Eye (tissue), 1 donor: ENCODE measurements at places on chromosomes 5 and 9.

GRCh38 chr5:118776755-118777154, 211.6 kb downstream of the DTWD2 start:
- DNase-seq, result no peak

DNA sequence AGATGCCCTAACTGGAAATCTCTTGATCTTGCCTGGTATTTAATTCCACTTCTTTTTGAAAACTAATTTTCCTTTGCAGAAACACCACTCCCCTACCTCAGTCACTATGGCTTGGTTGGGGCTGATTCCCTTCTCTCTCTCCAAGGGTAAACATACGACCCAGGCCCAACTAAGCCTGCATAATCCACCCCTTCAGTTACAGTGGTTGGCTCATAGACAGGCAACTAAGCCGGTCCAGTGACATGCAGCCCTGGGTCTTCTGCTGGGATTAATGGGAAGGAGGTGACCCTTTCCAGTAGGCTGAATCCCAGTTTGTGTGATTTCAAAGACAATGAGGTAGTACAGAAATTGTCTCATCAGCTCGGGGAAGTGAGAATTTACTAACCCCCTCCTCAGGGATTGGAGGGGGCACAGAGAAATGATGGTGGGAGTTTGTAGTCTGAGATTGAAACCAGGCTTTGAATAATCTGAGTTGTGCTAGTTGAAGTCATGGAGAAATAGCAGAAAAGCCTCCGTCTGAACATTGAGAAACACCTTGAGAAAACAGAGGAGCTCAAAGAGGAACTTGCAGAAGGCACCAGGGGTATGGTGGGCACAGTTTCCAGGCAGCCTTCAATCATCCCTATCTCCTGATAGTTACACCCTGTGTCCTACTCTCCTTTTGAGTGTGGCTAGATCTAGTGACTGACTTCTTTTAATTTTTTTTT, 148.9 kb downstream of the GCNT1 start:
- DNase-seq, result no peak

GRCh38 chr5:136886608-136887007, 521.3 kb upstream of the TRPC7 start:
- peak; percentile 24 for DNase-seq

DNA sequence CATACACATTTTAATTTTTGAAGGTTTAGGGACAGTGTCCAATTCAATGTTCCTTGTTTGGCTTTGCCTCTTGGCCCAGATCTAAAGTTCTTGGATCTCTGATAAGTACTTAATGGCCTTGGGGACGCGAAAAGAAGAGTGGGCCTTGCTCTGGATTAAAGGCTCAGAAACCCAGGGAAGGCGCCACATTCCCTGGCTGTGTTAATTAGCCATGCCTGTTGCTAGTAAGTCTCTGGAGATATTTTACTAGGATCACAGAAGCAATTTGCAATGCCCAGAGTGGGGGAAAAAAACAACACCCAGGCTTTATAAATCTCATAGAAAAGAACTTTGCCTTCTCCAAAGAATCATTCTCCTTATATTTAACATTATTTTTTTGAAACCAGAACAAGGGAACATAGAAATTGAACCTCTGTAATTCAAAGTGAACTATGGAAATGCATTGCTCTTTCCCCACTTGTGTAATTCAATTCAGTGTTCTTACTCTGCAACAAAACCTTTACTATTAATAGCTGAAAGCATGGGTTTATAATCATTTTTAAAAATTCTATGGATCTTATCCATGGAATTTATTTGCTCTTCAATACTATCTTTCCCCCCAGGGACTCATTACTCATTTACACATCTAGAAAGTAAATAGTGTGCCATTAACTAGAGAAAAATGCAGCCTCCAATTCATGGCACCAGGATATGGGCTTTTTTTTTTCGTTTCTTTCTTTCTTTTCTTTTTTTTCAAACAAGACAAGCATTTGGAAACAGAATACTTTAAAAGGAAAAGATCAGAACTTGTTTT, 172.2 kb upstream of the ANKRD55 start:
- no peak for DNase-seq

DNA sequence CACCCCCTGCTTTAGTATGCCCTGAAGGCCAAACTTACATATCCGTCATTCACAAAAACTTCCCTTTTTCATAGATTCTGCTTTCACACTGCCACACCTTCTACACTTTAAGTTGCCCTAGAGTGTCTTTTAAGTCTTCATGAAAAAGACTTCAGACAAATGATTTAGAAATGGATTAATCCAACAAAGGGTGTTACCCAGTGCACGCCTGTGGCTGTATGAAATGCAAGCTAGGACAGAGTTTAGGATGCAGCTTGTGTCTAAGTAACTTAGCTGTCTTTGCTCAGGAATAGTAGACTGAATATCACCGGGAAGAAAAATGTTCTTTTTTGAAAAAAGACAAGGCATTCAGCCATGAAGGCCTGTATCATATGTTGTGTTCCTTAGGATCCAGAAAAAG, 210.0 kb downstream of the MPDZ start:
- no peak for DNase-seq

GRCh38 chr5:167152561-167152960, 1138.9 kb upstream of the WWC1 start:
- no peak for DNase-seq

- DNase-seq, result no peak
Measured at GRCh38 chr9:113617550-113617949, 154.0 kb downstream of the RGS3 start.

GRCh38 chr5:93715761-93716160, 25.6 kb downstream of the POU5F2 start:
- DNase-seq, result no peak

- no peak for DNase-seq
Measured at GRCh38 chr5:157592594-157592993, 17.0 kb upstream of the ADAM19 start.

DNA sequence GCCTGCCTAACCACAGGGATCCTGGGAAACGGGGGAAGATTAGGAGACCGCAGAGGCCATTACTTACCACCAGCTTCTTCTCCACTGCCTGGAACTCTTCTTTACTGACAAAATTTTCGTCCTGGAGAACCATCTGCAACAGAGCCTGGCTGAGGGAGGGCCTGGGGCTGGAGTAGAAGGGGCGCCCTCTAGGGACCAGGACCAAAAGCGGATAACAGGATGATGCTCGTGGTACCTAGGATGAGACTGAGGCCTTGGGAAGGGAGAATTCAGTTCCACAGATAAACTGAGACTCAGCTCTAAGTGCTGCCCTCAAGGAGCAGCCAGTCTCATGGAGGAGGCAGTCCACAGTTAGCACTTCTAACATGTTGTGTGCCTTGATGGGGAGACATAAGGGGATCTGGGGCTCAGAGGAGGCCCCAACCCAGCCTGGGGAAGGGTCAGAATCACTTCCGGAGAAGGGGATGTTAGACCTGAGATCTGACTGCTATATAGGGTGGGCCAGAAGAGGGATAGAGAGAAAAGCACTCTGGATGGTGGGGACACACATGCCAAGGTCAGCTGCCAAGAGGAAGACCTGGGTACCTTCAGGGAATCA, 1.2 kb downstream of the SPATA24 start:
- DNase-seq, result no peak

- no peak for DNase-seq
Measured at GRCh38 chr9:90061187-90061586, 456.4 kb downstream of the GADD45G start.

DNA sequence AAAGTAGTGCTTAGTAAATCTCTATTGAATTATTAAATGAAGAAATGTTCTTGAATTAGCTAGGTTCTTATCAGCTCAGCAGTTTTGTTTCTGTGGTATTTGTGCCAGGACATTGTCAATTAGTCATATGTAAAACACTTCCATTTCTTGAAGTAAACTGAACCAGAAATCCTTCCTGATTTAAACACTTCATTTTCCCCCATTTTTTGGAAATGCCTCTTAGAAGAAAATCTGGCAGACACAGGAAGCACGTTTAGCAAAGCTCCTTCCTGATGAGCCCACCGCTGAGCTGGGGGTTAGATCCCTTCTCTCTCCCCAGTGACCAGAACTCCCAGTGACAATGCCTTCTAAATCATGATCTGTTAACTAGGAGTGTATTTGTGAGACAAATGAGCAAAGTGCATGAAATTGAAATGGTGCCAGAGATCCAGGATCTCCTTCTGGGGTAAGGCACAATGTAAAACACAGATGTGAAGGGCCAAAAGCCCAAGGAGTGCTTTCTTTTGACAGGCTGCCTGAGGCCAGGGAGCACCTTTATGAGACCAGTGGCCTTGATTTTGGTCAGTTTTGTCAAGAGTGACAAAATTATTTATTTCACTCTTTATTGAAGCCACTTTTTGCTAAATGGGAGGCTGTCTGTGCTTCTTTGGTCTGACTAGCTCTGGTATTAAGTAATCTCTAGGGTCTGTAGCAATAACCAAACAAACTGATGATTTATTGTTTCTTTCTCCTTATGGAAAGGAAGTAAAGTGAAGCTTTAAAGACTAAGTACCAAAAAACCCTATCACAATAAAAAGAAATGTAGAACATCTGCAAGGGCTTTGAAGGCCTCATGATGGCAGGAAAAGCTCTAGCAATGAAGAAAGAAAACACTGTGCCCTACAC, 25.5 kb upstream of the RUSC2 start:
- no peak for DNase-seq

- no peak for DNase-seq
Measured at GRCh38 chr9:3528451-3528850, 2.6 kb upstream of the RFX3 start.

DNA sequence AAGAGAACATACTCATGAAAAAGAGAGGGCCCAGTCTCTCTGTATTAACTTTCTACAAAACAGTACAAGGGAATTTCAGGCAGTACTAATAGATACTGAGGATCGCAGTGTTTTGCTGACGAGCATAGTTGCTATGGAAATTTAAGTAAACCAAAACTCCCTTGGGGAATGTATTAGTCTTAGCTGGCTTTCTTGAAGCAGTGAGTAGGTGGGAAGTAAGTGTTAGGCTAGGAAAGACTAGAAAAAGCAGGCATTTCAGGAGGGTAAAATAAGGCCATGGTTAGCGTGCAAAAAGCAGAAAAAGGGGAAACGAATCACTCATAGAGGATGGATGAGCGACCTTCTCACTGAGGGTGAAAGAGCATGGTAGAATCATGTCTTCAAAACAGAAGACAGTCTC, 84.3 kb upstream of the ACTBL2 start:
- peak; percentile 31 for DNase-seq

GRCh38 chr9:137516144-137516917, 33.9 kb downstream of the PNPLA7 start:
- DNase-seq, result no peak

- DNase-seq, result peak; percentile 33
Measured at GRCh38 chr5:138605254-138605972, 30.2 kb upstream of the HSPA9 start.

DNA sequence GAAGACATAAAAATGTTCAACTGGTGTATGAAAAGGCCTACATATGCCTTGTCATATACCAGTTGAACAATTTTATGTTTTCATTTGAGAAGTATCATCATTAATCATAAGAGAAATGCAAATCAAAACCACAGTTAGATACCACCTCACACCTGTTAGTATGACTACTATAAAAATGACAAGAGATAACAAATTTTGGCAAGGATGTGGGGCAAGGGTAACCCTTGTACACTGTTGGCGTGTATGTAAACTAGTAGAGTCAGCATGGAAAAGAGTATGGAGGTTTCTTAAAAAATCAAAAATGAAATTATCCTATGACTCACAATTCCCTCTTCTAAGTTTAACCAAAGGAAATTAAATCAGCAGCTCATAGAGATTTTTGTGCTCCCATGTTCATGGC, 250.4 kb upstream of the ST8SIA4 start:
- no peak for DNase-seq
